ENCODE measurements at places on chromosomes 4 and X.

GRCh38 chr4:66606215-66606614, 935.9 kb upstream of the EPHA5 start:
- DNase-seq: no peak

GRCh38 chr4:113080050-113080449, 30.6 kb downstream of the ANK2 start:
- DNase-seq: no peak

DNA sequence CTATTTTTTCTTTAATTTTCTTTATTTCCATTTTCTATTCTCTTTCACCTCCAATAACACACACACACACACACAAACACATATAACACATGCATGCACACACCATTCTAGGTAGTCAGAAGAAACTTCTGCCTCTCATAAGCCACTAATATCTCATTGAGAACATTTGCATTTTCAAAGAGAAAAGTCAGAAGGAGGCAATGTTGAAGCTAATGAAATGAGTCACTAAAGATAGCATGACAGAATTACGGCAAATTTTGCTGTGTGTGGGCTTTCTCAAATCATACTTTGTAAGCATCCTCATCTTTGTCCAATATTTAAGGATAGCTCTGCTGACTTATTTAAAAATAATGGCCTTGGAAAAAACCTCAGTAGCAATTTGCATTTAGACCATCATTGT, 291.3 kb downstream of the GUCY2F start:
- DNase-seq: no peak

DNA sequence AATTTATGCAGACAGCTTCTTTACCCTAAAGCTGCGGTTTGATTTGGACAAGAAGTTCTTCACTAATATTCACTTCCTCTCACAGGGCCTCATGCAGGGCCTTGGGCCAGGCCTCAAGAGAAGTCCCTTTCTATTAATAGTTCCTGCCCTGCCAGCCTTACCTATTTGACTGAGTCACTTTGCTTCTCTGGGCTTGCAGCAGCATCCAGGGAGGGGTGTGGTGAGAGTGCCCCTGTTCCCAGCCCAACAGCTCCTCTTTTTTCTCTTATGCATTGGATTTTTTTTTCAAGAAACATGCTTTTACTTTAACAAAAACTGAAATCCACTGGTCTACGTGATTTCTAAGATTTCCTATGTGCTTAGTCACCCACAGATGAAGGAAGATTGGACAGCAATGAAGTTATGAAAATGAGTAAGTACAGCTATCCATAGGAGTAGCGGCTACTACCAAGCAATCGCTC, 26.7 kb downstream of the FAM156B start:
- no peak for DNase-seq

GRCh38 chrX:98962996-98963395, 1447.1 kb downstream of the PCDH19 start:
- no peak for DNase-seq

DNA sequence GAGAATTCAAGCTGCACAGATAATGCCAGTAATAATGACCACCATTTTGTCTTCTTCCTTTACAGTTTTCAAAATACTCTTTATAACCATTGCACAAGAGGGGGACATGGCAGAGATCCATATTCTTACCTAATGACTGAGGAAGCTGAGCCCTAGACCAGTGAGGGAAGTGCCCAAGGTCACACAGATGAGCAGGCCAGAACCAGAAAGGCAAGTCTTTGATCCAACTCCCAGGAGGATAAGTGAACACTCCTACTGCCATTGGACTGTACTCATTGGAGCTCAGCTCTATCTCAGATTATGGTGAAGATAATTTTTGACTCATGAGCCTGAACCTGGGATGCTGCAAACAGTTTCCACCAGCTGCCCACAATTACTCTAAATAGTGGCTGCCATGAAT, 28.6 kb downstream of the AMER1 start:
- DNase-seq: no peak

DNA sequence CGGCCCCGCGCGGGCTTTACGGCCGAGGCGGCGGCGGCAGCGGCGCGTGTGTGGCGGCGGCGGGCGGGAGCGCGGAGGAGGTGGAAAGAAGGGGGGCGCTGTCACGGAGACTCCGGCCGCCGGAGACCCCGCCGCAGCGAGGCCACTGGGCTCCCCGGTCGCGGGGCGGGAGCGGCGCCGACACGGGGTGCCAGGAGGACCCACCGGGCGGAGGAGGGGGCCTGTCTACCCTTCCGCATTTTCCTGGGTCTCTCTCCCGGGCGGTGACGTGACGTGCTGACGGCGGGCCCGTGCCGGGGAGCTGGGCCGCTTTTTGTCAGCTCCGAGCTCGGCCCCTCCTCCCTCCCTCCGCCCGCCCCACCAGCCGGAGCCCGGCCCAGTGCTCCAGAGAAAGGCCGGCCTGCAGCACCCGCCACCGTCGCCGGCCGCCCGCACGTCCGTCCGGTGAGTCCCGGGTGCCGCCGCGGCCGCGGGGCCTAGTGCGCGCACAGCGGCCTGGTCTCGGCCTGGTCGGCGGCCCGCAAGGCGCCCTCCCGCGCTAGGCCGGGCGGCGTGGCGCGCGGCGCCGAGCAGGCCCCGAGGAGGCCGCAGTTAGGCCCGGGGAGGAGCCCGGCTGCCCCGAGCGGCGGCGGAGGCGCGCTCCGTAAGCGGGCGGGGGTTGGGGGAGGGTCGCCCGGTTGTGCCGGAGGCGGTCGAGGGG, at the start of gene ZFX:
Gene ZFX (plus strand): TSS at position 379 of the 700 bp plus-strand sequence. CDS start 23,014 bp downstream, outside the sequence.
- peak; percentile 56 for DNase-seq

DNA sequence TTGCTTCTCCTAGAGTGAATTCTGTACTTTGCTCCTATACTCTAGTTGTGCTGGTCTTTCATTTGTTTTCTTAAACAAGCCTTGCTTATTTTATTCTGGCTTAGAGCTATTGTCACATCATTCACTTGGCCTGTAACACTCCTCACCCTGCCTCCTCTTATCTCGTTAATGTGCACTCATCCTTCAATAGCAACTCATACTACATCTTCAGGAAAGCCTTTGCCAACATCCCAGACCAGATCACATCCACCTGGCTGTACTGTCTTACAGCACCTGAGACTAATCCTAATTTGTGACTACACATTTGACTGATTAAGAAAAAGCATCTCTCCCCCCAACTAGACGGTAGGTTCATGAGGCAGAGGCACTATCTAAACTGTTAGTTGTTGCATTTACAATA, 80.8 kb downstream of the SLC7A11 start:
- DNase-seq: no peak

DNA sequence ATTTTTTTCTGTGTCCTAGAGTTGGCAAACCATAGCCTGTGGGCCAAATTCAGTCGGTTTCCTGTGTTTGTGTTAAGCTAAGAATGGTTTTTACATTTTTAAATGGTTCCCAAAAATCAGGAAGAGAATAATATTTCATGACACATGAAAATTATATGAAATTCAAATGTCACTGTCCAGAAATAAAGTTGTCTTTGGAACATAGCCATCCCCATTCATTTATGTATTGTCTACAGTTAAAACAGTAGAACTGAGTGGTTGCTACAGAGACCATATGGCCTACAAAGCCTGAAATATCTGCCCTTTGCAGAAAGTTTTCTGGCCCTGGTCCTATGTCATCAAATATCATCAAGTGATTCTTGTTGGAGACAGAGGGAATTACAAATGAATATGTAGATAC, 15.5 kb downstream of the FRMPD4 start:
- DNase-seq: no peak

GRCh38 chr4:76801621-76802235, 96.2 kb downstream of the SOWAHB start:
- DNase-seq: no peak

DNA sequence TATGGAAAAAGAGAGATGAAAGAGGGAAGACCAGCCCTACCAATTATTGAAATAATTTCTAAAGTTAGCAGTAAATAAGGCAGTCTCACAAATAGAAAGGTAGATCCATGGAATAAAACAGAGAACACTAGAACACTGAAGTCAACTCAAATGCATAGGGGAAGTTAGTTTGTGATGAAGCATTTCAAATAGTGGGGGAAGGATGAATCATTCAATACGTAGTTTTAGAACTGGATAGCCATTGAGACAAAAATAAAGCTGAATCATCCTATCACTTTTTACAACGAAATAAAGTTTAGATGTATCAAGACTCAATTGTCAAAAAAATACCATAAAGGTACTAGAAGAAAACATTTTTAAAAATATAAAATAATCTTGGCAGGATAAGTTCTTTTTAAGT, 143.2 kb upstream of the DGKK start:
- DNase-seq: no peak

DNA sequence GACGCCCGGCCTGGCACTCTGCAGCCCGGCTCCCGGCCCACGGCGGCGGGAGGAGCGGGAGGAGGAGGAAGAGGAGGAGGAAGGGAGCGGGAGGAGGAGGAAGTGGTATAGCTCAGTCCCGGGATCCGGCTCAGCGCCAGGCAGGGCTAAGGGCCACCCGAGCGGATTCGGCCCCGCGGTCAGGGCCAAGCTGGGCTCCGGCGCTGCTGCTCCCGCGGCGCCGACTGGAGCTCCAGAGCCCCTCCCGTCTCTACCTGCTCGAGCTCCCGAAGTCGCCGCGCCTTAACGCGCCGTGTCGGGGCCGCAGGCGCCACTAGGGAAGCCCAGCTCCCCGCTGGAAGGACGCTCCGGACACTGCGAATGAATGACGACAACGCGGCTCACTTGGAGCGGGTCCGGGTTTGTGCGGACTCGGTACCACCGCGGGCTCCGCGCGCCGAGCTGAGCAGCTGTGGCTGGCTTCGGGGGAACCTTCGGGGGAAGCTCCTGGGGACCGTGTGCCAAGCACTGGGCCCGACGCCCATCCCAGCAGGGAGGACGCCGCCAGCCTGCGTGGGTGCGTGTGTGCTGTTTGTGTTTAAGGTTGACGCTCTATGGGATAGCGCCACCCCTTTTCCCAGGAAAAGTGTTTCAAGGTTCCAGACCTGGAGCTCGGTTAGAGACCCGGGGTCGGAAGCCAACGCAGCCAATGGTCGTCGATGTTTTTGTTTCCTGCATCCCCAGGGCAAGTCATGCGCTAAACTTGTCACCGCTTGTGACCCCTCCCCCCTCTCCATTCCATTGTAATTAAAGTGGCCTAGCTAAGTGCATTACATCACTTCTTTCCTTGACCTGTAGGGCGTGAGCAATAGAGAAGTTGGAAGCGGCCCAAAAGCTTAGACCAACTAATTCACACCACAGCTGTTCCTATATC, at the start of gene TBC1D9:
Gene TBC1D9 (minus strand): TSS at position 67 of the 913 bp plus-strand sequence. CDS start 340 bp downstream, outside the sequence.
- DNase-seq: peak; percentile 76

- DNase-seq: no peak
These were observed 26.9 kb upstream of the CYBB start for GRCh38 chrX:37752936-37753335.

DNA sequence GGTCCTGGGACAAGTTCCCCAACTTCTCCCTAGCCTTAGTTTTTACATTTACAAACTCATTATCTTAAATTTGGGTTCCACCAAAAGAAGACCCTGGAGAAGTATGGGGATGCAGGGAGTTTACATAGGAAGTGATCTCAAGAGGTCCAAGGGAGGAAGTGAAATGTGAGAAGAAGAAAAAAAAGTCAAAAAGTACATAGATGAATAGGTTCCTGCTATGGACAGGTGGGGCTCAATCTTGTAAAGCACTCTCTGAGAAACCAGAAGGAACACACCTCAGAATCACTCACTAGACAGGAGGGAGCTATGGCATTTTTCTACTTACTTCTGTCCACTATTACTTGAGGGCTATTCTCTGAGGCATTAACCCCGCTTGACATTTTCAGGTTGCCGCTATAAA, 56.6 kb downstream of the ARHGAP6 start:
- DNase-seq: no peak

- DNase-seq: no peak
These were observed 1299.5 kb downstream of the FSTL5 start for GRCh38 chr4:160864253-160864652.

DNA sequence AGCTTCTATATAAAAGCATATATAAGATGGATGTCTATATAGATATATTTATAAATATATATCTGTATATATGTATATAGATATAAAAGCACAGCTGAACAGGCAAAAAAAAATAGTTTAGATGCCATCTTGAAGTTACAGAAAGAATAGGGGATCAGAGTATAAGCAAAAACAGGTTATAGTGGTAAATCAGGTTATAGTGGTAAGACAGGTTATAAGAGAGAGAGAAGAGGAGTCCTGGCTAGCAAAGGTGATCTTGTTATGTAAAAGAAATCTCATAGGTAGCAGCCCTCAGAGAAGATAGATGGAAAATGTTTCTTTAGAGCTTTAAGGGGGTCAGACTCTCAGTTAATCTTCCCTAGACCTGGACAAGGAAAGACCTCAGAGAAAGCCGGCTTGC, 1263.1 kb downstream of the PCDH7 start:
- no peak for DNase-seq

DNA sequence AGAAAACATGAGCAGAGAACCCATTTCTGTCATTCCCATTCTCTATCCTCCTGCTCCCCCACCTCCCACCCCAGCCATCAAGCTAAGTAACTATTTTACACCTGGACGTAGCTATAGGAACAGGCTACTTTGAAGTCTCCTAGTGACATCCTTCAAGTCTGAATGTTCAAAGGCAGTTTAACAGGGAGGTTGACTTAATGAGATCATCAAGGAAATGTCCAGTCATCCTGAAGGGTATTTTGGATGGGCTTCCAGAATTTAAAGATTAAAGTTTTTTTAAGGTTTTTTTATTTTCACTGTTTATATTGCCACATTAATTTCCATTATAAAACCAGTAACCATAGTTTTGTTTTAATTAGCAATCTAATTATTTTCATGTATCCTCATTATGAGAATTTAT, 41.1 kb downstream of the HPF1 start:
- DNase-seq: no peak

GRCh38 chr4:40918330-40918729, 168.6 kb downstream of the NSUN7 start:
- DNase-seq: no peak

DNA sequence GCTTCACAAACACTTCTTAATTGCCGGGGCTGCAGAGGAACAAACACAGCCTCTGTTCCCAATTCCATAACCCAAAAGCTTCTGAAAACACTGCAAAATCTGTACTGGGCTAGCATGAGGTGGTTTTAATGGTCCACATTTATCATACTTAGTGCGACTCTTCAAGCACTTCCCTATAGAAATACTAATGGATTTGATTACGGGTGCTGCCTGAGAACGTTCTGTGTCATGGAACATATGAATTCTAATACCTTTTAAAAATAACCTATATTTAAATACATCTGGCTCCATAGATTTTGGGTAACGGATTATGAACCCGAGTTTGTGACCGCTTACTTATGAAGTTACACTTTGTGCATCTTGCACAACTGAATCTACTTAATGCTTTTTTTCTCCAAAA, 35.4 kb upstream of the STS start:
- DNase-seq: no peak

GRCh38 chr4:74953647-74954046, 20.7 kb downstream of the PARM1 start:
- no peak for DNase-seq

GRCh38 chr4:7660176-7661039, 225.7 kb upstream of the PSAPL1 start:
- no peak for DNase-seq

Measured in progenitor cell of endocrine pancreas (in vitro differentiated cells).